NCI-H2081 treated with DMSO at 0.1 percent for 48 hours (cell line): ENCODE measurements at places on chromosomes 2 and 18.
A peak's percentile ranks its signal among the peaks of the same experiment; 100 is the strongest.

DNA sequence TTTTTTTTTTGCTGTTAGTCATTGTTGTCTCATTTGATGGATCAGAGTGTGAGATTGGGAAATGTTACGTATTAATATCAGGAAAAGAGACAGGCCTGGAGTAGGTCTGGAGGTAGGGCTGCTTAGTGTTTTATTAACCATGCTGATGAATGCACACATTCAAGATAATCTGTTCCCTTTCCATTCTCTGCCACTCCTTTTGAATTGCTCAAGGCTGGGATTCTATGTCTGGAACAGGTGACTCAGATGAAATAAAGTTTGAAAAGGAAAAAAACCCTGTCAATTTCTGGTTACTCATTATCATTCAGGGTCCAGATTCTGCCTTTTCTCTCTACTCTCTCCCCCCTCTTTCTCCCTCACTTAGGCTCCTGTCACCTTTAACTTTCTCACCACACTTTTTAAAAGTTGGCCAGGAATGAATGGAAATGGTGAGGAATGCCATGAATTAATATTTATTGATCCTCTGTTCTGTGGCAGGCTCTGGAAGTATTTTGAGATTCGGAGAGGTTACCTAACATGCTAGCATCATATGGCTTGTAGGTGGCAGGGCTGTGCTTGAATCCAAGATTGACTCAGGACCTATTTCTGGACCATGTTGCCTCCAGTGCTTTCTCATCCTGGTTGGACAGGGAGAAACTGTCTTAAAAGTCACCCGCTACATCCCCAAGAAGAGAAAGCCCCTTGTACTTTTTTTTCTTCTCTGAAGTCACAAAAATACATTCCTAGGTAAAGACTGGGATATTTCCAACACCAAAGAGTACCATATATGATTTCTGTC lies 40.2 kb downstream of the MAP4K4 start:
- DNase-seq: no peak

GRCh38 chr2:236241181-236242056 lies 22.8 kb downstream of the ASB18 start:
- DNase-seq: no peak

- no peak for DNase-seq
Observed at GRCh38 chr18:51191128-51191717, 6.3 kb downstream of the MEX3C start.

GRCh38 chr2:56008661-56009431 lies 85.3 kb upstream of the EFEMP1 start:
- peak; percentile 96 for DNase-seq

DNA sequence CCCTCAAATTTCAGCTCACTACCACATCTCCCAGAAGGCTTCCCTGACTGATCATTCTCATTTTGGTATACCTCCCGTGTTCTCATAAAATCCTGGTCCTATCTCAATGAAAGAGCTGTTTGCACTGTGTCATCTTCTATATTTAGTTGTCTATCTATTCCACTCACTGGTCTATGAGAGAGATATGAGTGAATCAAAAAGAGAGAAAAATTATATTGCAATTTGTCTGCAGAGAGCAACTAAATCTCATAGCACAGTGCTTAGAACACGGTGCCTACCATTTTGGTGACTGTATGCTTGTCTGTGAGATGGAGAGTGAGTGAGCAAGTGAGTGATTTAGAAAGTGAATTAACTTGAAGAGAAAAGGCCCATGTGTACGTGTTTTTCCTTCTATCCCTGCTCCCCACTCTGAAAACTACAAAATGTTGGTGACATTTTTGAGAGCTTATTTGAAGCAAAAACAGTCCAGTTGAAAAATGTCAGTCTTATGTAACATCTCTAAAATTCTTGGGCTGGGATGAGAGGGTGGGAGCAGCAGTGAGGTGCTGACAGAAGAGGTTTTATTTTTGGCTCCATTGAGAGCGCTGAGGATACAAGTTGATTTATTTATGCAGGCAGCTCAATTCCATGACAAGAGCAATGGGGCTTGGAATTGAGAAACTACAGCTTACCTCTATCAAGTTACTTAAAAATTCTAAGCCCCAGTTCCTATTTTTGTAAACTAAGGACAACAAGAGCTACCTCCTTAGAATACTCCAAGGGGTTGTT lies 373.5 kb upstream of the CHST9 start:
- DNase-seq: no peak

GRCh38 chr2:173513107-173513727 lies 158.5 kb downstream of the CDCA7 start:
- DNase-seq: no peak

DNA sequence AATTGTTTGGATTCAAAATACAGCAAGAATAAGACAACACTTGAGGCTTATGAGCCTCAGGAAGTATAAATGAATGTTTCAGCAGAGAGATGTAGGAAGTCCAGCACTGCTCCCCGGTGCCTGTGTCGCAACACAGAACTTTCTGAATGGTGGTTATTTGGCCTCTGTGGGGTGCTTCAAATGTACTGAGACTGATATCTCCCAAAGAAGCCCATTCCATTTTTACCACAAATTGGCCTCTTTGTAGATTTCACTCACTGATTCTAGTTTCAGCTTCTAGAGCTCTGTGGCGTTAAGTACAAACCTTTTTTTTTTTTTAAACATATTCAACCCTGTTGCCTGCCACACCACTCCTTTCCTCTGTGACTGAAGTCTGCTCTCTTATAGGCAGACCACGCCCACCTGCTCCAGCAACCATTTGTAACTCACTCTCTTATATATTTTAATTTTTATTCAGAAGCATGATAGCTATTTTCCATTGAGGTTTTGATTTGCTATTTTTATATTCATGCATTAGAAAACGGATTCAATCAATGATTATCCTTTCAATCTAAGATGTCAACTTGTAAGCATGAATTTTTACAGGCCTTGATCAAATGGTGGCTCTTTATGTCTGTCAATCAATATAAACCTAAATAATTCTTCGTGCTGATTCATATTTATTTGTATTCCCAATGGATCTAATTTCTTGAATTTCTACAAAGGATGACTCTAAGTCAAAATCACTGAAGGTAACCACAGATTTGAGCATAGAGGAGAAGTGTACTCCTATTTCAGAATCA lies 277.1 kb upstream of the CCDC68 start:
- no peak for DNase-seq
